Stimulated activated CD4-positive, alpha-beta T cell treated with anti-CD3 and anti-CD28 coated beads, Interleukin-2, amount 100 ng/mL, for 24 hours (primary cell): ENCODE measurements at places on chromosomes 12 and 14.

GRCh38 chr12:6818222-6818621 lies 3.4 kb upstream of the GPR162 start:
- DNase-seq: no peak

- DNase-seq: no peak
These were observed 211.1 kb downstream of the GLT1D1 start for GRCh38 chr12:129064209-129064855.

DNA sequence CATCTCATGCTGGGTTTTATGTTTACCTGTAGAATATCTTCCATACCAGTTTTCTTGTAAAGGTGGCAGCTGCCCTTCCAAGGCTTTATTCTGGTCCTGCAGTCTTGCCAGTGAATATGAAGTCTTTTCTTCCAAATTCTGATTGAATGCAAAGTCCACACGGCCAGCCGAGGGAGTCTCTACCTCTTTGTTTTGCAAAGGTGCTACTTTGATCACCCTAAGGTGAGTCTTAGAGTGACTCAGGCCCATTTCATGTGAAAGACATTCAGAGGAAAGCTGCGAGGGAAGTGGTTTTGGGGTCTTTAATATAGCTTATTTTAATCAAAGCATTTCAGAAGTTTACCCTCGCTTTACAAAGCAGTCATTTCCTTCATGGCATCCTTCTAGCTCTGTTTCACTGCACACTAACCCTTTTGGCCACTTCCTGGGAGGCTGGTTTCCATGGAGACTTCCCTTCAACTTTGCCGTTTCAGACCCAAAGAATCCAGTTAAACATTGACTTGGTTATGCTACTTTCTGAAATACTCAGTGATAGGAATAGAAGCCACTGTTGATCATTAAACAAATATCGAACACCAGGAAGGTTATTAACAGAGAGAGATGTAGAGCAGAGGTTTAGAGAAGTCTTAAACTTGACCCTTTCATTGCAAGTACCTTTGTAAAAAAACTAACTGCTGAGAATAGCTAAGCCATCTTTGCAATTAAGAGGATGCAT lies at the start of gene CCDC198:
CCDC198 (minus strand) TSS at position 391 of the 715 bp plus-strand sequence; CDS start at position 249, 142 bp downstream.
- no peak for DNase-seq

DNA sequence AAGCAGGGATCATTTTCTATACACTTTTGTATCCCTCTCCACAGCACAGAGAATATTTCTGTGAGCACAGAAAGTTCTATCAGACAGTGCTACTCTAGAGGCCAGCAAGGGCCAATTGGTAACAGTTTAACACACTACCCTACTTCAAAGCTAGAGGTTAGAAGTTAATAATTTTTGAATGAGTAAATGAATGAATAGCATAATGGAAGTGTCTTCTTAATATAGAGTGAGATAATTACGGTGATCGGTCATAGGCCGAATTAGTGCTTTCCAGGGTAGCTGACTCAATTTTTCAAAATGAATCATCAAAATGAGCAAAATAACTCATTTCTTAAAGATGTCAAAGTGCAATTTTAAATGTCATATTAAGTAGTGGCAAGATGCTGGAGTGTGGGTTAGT lies 67.0 kb upstream of the CCDC198 start:
- DNase-seq: no peak

- DNase-seq: no peak
These were observed 10.8 kb downstream of the TMEM179 start for GRCh38 chr14:104593710-104594136.

- no peak for DNase-seq
These were observed 1.7 kb upstream of the ANKRD33 start for GRCh38 chr12:51886021-51886710.

DNA sequence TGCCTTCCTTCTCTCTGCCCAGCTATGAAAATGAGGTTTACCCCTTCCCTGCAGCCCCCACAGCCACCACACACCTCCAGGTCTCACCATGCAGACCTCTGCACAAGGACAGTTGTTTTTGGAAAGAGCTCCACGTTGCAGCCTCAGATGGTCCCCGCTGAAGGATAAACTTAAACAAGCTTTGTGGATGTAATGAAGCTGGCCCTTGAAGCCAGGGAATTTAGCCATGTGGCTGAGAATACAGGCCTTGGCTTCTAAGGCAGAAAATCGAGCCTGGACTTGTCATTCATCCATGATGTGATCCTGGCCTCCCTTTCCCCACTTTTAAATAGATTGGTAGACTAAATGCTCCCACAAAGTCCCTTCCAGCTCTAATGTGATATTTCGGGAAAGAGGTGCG lies 79.4 kb downstream of the TBX3 start:
- DNase-seq: no peak

- DNase-seq: no peak
These were observed 399 bp downstream of the NCAPD2 start for GRCh38 chr12:6494258-6494743.

- no peak for DNase-seq
These were observed 13.6 kb downstream of the CTDSP2 start for GRCh38 chr12:57832966-57833365.

GRCh38 chr12:27367078-27367477 lies 34.4 kb downstream of the BMAL2 start:
- no peak for DNase-seq

GRCh38 chr14:105836160-105836559 lies 309.8 kb downstream of the TMEM121 start:
- no peak for DNase-seq

GRCh38 chr14:55019968-55020554 lies 6.8 kb downstream of the WDHD1 start:
- no peak for DNase-seq

DNA sequence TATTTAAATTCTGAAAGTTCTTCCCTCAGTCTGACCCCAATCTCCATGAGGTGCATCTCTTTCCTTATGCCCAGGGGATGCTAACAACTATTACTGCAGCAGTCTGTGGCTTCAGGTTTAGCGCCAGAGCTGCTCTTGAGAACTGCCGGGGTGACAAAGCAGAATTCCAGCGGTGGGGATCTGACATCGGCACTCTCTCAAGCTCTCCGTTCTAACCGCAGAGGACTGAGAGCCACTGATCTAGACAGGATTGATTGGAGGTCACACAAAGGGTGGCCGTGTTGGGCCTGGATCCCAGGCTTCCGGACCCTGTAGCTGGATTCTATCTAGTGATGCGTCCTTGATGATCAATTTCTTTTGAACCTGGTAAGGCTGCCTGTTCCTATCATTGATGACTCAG lies 155.6 kb upstream of the TMEM132C start:
- no peak for DNase-seq

GRCh38 chr12:21665816-21666215 lies 8.2 kb upstream of the LDHB start:
- DNase-seq: no peak

DNA sequence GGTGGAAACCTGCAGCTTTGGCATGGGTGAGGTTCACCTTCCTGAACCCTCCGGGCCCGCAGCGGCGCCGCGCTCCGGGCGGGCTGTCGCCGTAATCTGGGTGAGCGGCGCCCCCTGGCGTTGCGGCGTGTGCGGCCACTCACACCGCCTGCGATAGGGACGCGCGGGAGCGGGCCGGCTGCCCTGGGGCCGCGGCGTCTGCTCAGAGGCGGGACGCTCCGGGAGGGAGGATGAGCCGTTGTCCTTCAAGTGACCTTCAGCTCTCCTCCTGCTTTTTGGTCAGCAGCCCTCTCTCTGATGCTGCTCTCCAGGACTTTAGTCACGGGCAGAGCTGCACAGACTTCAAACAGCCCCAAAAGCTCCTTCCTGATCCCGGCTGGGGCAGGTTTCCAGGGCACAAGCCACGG lies 211.7 kb upstream of the FKBP4 start:
- peak; percentile 77 for DNase-seq

DNA sequence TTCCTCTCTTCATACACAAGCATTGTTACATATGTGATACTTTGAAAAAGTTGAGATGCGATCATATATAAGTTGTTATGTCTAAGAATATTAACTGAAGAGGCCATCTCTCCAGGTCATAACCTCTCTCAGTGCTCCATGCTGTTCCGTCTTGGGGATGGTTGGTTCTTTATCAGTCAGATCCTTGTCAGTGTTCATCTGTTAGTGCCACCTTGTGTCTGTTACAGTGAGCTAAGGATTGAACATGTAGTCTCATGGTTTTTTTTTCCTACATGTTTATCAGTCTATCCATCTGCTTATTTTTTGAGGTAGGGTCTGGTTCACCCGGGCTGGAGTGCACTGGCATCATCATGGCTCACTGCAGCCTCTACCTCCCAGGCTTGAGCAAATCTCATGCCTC lies 30.5 kb downstream of the EP400 start:
- no peak for DNase-seq

DNA sequence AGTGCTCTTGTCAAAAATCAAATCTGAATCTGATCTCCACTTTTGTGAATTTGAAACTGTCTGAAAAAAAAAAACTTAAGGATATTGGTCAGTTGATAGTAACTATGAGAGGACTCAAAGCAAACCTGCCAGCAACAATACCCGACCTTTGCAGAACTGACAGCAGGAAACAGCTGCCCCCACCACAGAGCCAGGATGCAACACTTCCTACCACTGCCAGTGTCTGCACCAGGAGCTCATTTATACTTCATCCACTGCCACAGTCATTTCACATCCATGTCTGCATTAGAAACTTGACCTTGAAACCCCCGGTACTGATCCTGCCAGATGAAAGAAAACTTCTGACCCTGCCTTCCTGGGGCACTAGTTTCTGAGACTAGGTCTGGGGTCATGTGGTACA lies 27.4 kb upstream of the RXYLT1 start:
- DNase-seq: no peak

DNA sequence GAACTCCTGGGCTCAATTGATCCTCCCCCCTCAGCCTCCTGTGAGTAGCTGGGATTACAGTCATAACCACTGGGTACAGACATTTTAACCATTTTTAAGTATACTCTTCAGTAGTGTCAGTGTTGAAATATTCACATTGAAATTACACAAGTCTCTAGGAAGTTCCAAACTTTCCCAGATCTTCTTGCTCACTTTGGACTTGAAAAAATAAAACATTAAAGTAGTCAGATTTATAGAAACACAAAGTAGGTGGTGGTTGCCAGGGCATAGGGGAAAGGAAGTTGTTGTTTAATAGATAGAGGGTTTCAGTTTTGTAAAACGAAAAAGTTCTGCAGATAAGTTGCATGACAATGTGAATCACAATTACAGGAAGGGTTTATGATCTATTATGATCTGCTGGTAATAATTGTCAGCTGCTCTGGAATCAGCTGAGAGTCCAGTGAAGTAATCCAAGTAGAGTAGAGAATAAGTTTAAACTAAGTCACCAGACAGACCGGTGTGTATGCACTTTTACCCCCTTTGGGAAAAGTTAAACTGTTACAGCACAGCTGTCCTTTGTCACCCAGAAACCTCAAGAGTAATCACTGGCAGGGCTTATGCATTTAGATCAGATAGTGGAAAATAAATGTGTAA lies 27.4 kb downstream of the PCNX1 start:
- DNase-seq: no peak

DNA sequence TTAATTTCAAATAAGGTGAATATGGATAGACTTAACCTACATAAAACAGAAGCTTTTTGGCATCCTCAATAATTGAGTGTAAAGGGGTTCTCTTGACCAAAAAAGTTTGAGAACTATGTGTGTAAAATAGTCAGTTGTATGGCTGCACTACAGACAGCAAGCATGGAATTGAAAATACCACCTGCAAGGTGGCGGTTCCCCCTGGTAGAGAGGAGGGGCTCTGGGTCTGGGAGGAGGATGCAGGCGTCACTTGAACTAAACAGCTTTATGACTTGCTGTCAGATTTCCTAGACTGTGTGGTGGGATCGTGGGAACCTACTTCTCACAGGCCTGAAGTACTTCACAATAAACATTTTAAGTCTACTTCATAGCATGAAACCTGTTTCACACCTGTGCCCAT lies 6.3 kb downstream of the EVL start:
- DNase-seq: no peak

DNA sequence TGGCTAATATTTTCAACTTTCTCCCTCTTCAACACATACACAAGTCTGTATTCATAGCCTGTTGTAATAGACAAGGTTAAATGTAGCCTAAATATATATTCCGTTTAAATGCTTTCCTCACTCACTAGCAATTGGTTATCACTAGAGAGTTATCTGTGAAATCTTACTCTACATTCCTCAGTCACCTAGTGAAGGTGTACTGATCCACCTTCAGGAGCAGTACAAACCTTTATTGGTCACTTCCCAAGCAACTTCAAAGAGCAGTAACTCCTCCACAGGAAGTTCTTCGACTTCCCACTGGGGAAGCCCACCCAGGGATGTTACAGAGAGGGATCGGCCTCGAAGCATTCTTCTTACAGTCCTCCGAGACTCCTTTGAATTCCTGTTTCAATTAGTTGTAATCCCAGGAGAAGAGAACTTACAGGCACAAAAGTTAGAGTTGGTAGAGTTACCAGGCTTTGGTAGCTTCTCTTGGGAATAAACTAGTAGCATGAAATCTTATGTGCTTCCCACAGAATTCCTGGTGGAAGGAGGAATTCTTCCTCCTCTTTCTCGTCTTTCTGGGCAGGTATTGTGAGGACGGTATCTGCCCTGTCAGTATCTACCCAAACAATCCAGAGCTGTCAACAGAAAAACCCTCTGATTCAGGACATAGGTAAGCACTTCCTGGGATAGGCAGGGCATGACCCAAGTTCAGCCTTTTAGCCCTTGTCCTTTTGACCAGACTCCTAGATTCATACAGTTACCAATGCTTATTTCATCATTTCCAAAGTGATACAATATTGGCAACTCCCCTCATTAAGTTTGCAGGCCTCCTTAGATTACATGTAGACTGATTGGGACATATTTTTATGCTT lies at the start of gene GYS2:
GYS2 (minus strand) TSS at position 603 of the 857 bp plus-strand sequence; CDS start at position 348, 255 bp downstream.
- DNase-seq: no peak

GRCh38 chr14:94056579-94057308 lies 24.3 kb downstream of the DDX24 start:
- DNase-seq: no peak
